Spleen (tissue), 13 donors: ENCODE measurements at places on chromosomes 7 and 10. TPM values are rescaled to one million over a fixed set of nuclear protein-coding genes. Genes with fewer than 3 reads are reported as not detected.
A peak's percentile ranks its signal among the peaks of the same experiment; 100 is the strongest.

GRCh38 chr10:32179836-32180235 is 123.6 kb upstream of the KIF5B start:
- H3K27ac ChIP-seq = no peak overlapping the region
- no peaks in the 10 kb centered on the region for H3K4me1 ChIP-seq
- H3K4me3 ChIP-seq = no peak overlapping the region
- H3K27me3 ChIP-seq = no peaks in the 10 kb centered on the region
- DNase-seq = no peak

DNA sequence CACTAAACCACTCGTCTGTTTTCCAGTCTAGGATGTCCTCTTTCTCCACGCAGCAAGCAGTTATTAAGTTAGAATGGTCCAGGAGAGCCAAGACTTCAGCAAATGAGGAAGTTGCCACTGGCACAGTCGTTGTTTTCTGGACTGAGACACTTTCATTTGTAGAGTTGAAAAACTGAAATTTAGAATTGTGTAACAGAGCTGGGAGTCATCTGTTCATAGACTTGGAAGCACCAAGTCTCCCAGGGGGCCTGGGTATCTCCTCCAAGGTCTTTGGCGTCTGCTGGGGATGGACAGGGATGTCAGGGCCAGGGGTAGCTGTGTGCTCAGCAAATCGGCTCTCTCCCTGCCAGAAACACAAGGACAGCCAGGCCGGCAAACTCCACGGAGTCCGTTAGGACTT is 208.4 kb downstream of the FANK1 start:
- H3K36me3 ChIP-seq = no peaks in the 10 kb centered on the region
- no peak overlapping the region for H3K27ac ChIP-seq
- no peak overlapping the region for H3K4me3 ChIP-seq

The CDCA7L gene
- total RNA-seq = 29.7 TPM

The ZNF485 gene
- 5.4 TPM for total RNA-seq

GRCh38 chr7:35894721-35895120 is 93.9 kb downstream of the SEPTIN7 start:
- H3K27ac ChIP-seq = no peak overlapping the region
- DNase-seq = no peak
- no peaks in the 10 kb centered on the region for H3K27me3 ChIP-seq
- peaks cover 23% of the 10 kb centered on the region for H3K36me3 ChIP-seq

The WNT8B gene
- not detected for total RNA-seq

GRCh38 chr10:3803927-3804741 is 19.1 kb upstream of the KLF6 start:
- H3K4me3 ChIP-seq = no peak overlapping the region
- DNase-seq = no peak
- no peaks in the 10 kb centered on the region for H3K27me3 ChIP-seq
- H3K27ac ChIP-seq = peak overlapping the region; percentile 84
- H3K4me1 ChIP-seq = peaks cover 36% of the 10 kb centered on the region

DNA sequence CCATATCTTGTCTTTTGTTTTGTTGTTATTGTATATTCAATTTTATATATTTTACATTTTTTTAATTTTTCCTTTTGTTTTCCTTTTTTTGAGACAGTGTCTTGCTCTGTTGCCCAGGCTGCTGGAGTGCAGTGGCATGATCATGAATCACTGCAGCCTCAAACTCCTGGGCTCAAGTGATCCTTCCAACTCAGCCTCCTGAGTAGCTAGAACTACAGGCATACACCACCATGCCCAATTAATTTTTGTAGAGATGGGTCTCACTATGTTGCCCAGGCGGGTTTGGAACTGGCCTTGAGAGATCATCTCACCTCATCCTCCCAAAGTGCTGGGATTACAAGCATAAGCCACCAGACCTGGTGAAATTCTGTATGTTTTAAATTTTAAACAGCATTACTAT is 25.4 kb upstream of the TNKS2 start:
- no peak overlapping the region for H3K4me3 ChIP-seq
- DNase-seq = no peak
- no peak overlapping the region for H3K27ac ChIP-seq
- no peaks in the 10 kb centered on the region for H3K36me3 ChIP-seq
- no peaks in the 10 kb centered on the region for H3K4me1 ChIP-seq

The ZCWPW1 gene
- total RNA-seq = 6.9 TPM

DNA sequence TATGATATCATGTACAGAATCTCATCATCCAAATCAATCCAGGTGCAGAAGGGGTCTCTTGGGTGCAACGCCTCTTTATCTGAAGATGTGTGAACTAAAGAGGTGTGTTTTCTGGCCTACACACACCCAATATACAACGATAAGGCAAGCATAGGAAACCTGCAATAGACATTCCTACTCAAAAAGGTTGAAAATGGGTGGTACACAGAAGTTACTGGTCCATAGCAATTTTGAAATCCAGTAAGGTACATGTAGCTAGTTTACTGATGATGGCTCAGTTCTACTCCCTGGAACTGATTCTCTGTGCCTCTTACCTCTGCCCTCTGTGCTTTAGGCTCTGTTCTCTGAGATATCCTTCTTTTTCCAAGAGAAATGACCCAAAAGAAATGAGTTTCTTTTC is 22.2 kb upstream of the CCDC3 start:
- no peak for DNase-seq

GRCh38 chr10:43645866-43646265 is 2.8 kb downstream of the ZNF32 start:
- no peak overlapping the region for H3K4me3 ChIP-seq
- peaks cover 25% of the 10 kb centered on the region for H3K4me1 ChIP-seq
- H3K36me3 ChIP-seq = peaks cover 32% of the 10 kb centered on the region
- no peaks in the 10 kb centered on the region for H3K27me3 ChIP-seq
- H3K27ac ChIP-seq = no peak overlapping the region
